ENCODE measurements at places on chromosomes 3 and 15.

- no peak for DNase-seq
These were observed 9.9 kb upstream of the ZBED2 start for GRCh38 chr3:111605018-111605417.

GRCh38 chr3:58055314-58055713 lies 47.1 kb downstream of the FLNB start:
- DNase-seq = no peak

GRCh38 chr15:40430271-40430805 lies 10.4 kb upstream of the BAHD1 start:
- DNase-seq = no peak

- DNase-seq = no peak
These were observed at the start of gene RGMA for GRCh38 chr15:93088981-93089726. Gene RGMA, minus strand, starts transcription at chr15:93089211. Its CDS starts 279 bp downstream, at chr15:93088932.

DNA sequence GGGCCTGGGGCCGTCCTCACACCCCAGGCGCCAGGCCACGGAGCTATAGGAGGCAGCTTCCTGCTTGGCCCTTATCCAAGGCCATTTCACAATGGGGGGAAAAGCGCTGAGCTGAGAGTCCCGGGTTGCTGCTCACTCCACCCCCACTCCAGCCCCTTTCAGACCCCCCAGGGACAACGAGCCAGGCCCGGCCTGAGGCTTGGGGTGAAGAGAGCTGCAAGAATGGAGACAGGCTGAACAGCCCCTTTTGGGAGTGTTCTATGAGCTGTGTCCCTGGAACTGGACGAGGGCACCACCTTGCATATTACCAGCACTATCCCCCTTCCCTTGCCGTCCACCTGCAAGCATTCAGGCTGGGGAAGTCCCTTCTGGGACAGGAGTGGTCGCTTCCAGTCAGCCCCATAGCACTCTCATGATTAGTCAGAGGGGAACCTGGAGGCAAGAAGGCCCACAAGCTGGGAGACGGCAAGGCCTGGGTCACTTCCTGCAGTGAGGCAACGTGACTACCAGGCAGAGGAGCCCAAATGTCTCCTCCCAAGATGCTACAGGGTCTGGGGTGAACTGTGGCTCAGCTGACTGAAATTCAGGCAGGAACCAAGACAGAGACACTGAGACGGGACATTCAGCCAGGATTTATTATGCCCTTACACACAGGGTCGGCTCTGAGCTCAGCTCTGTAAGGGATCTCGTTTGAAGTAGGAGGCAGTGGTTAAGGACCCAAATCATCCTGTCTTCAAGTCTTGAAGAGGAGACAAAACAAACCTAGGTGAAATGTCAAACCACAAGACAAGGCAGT lies 8.6 kb upstream of the SRP14 start:
- no peak for DNase-seq

- no peak for DNase-seq
These were observed 46.3 kb upstream of the CDV3 start for GRCh38 chr3:133527081-133527715.

GRCh38 chr15:100878648-100879047 lies 983 bp upstream of the ALDH1A3 start:
- DNase-seq = no peak

GRCh38 chr15:75738014-75738646 lies 25.5 kb upstream of the CSPG4 start:
- DNase-seq = no peak

GRCh38 chr3:64621726-64622395 lies 65.9 kb downstream of the ADAMTS9 start:
- no peak for DNase-seq

GRCh38 chr3:111653766-111654165 lies 58.6 kb upstream of the ZBED2 start:
- no peak for DNase-seq

- no peak for DNase-seq
These were observed 162.3 kb upstream of the NR2E3 start for GRCh38 chr15:71648095-71648494.

- DNase-seq = peak; percentile 14
These were observed 1.1 kb downstream of the MYEF2 start for GRCh38 chr15:48176957-48177356.

DNA sequence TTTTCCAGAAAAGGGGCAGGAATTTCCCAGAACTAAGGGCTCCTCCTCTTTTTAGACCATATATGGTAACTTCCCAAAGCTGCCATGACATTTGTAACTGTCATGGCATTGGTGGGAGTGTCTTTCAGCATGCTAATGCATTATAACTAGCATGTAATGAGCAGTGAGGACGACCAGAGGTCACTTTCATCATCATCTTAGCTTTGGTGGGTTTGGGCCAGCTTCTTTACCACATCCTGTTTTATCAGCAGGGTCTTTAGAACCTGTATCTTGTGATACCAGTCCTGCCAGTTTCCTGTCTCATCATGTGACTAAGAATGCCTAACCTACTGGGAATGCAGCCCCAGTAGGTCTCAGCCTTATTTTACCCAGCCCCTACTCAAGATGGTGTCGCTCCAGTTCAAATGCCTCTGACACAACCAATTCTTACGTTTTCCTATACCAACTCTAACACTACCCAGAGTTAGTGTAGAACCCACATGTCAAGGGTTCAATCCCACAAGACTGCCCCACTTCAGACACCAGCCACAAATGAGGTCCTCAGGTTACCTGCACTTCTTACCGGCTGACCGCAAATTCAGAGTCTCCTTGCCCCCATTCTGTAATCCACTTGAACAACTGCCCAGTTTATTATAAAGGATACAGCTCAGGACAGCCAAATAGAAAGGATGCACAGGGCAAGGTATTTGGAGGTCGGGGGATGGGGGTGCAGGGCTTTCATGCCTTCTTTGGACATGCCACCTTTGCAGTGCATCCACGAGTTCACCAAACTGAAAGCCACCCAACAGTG lies 17.7 kb downstream of the FOXB1 start:
- DNase-seq = no peak

GRCh38 chr3:114685161-114685560 lies 391.3 kb downstream of the TIGIT start:
- DNase-seq = no peak
